ENCODE measurements at places on chromosomes 4 and X. TPM values are rescaled to one million over a fixed set of nuclear protein-coding genes. Genes with fewer than 3 reads are reported as not detected.

The LARP1B gene
- 27.8 TPM for total RNA-seq

The TEX13C gene
- total RNA-seq, result not detected

The DGAT2L6 gene
- total RNA-seq, result not detected

The ZDHHC15 gene
- 0.37 TPM for total RNA-seq

The MAGEB1 gene
- total RNA-seq, result not detected

The UGT2B11 gene
- not detected for total RNA-seq
